ENCODE measurements at places on chromosomes 5 and 9. TPM values are rescaled to one million over a fixed set of nuclear protein-coding genes. Genes with fewer than 3 reads are reported as not detected.

Gene PRSS3
- not detected for total RNA-seq

Gene C5orf46
- total RNA-seq: not detected

Gene TIMD4
- not detected for total RNA-seq

Gene CD14
- total RNA-seq: 0.96 TPM

Gene LCN1
- not detected for total RNA-seq

Gene TGFBR1
- 58.0 TPM for total RNA-seq

Gene BTNL3
- total RNA-seq: not detected

Gene STK32A
- not detected for total RNA-seq

Gene LCN9
- not detected for total RNA-seq

Gene FAM81B
- total RNA-seq: not detected

Gene NEURL1B
- total RNA-seq: 14.6 TPM

Data from LHCN-M2 (cell line).